Activated effector memory CD4-positive, alpha-beta T cell treated with Interleukin-2 at 50 U/mL for 16 hours (primary cell): ENCODE measurements at places on chromosomes 12 and 14.

DNA sequence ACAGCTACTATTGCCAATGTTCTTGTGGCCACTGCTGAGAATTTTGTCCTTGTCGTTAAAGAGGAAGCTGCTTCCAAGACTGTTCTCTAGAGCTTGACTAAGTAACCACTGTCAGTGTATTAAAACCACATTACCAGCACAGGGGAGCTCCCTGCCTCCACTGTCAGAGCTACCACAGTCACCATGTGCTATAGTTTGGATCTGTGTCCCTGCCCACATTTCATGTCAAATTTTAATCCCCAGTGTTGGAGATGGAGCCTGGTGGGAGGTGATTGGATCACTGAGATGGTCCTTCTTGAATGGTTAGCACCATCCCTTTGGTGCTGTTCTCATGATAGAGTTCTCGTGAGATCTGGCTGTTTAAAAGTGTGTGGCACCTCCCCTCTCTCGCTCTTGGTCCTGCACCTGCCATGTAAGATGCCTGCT lies 23.2 kb upstream of the RAP1B start:
- peak; percentile 2 for DNase-seq

- DNase-seq = no peak
Observed at GRCh38 chr12:114812858-114813761, 129.1 kb upstream of the TBX3 start.

GRCh38 chr14:77640756-77641533 lies 24.5 kb upstream of the SPTLC2 start:
- no peak for DNase-seq

- no peak for DNase-seq
Observed at GRCh38 chr12:92439420-92439805, 263.4 kb upstream of the PLEKHG7 start.

- no peak for DNase-seq
Observed at GRCh38 chr14:98364961-98365360, 907.0 kb downstream of the BCL11B start.

GRCh38 chr12:99055299-99055698 lies 410.2 kb downstream of the APAF1 start:
- no peak for DNase-seq
